ENCODE measurements at places on chromosomes 1 and 21. TPM values are rescaled to one million over a fixed set of nuclear protein-coding genes. Genes with fewer than 3 reads are reported as not detected.

The TIMM17A gene
- total RNA-seq, result 64.3 TPM

GRCh38 chr1:39130325-39130724 is 74.2 kb upstream of the MACF1 start:
- no peak for DNase-seq

DNA sequence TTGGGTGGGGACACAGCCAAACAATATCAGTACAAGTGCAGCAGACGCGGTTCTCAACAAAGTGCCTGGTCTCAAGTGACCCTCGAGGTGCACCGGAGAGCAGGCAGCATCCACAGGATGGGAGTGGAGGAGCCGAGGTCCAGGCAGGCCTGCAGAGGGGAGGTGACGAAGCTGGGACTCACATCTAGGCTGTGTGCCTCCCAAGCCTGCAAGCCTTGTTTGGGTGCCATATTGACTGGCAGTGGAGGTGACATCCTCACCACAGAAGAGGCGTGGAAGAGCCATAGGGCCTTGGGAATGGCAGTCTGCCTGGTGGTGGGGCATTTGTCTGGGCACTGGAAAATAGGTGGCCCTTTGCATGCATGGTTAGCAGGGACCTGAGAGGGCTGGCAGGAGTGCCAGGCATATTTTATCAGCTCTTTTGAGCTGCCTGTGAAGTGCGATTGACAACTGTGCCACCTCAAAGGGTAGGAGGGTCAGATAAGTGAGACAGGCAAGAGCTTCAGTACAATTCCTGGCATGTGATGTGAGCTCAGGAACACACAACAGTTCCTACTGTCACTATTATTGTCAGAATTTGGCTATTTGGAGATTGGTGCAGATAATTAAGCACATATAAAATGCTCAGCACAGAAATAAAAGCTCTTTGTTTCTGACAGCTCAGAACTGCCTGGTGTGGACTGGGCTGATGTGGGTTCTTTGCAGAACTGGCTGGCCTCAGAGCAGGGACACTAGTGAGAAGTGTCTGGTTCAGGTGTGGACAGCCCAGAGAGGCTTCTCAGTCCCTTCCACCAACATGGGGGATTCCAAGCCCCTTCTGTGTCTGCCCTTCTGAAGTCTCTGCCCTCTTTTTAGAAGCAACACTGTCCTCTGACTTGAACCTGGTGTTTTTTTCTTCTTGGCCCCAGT is 347.6 kb upstream of the AJAP1 start:
- DNase-seq, result no peak

The SHISAL2A gene
- total RNA-seq, result 12.6 TPM

GRCh38 chr1:54153535-54154439 is 987 bp upstream of the CDCP2 start:
- DNase-seq, result no peak

GRCh38 chr1:232422098-232422497 is 207.8 kb downstream of the SIPA1L2 start:
- DNase-seq, result no peak

Measured in activated naive CD4-positive, alpha-beta T cell treated with anti-CD3 and anti-CD28 coated beads, Interleukin-2, amount 50 U/mL, for 72 hours (primary cell).